ENCODE measurements at places on chromosomes 13 and 19.

- no peak for DNase-seq
Measured at GRCh38 chr13:52615134-52615801, 27.0 kb upstream of the HNRNPA1L2 start.

DNA sequence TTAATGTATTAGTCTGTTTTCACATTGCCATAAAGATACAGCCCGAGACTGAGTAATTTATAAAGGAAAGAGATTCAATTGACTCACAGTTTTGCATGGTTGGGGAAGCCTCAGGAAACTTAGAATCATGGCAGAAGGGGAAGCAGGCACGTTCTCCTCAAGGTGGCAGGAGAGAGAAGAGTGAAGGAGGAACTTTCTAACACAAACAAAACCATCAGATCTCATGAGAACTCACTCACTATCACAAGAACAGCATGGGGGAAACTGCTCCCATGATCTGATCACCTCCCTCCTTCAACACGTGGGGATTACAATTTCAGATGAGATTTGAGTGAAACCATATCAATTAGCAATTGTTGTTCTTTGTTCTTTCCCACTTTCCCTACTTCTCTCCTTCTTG lies 689.0 kb upstream of the SLITRK1 start:
- DNase-seq: no peak

- no peak for DNase-seq
Measured at GRCh38 chr13:113137691-113138298, 15.2 kb downstream of the F10 start.

GRCh38 chr13:112231451-112232083 lies 144.6 kb upstream of the SPACA7 start:
- no peak for DNase-seq

DNA sequence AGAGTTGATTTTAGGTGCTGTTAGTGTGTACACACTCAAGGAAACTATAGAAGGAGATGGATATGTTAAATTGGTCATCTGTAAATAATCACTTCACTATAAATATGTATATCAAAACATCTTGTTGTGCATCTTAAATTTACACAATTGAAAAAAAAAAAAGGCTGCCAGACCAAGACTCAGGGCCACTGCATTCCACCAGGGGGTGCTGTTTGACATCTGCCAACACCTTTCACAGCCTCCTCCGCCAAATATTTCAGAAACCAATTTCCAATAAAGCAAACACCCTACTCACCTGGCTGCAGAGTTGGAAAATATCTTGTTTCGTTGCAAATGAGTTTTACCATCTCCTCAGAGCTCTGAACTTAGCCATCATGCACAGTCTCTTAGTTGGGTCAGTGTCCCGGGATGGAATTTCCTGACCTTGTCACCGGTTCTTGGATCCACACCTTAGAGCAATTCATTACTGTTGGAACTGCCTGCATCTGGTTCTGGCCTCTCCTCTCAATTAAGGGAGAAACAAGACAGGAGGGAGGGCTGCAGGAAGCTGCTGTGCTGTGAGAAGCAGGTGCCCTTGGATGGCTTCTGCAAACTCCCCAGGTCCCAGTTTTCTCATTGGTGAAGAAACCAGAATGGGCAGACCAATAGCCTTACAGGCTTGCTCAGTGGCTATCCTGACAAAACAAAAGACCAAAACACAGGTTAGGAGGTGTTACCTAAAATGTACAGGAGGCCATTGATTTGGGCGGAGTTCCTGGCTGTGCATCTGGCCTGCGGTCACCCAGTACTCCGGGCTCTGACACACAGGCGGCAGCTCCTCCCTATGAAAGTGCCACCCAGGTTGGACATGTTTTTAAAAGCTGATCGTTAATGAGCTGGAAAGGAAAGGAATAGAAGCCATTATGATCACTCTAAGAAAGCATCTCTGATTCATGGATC lies 746.6 kb downstream of the UQCRFS1 start:
- peak; percentile 25 for DNase-seq

DNA sequence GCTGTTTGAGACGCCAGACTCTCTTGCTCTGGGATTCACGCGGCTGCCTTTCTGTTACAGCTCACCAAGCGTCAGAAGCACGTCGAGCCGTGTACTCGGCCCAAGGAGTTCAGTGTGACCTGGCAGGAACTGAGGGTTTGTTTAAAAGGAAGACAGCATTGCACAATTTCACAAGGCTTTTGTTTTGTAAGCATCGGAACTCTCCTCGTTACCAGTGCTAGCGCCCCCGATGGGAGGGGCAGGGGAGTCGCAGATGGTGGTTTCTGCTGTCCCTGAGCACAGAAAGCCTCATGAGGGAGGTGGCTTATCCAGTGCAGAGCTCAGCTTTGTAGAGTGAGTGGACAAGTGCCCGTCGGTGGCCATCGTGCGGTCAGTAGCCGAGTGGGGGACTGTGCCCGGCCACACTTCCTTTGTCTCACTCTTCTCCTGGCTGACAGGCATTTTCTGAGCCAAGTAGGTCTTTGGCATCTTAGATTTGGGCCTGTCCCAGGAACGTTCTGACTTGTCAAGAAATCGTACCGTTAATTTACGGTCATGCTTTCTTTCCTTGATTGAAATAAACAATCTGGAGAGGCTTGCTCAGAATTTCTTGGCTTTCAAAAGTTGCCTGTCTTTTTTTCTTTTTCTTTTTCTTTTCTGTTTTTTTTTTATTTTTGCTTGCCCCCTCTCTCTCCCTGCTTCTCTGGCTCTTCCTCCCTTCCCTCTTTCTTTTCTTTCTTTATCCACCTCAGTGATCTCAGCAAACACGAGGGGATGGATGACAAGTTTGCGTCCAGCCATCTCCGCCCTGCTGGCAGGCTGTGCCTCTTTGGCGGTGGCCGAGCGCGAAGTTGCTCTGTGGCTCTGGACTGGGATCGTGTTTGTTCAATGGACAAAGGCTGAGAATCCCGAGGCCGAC lies 7.7 kb downstream of the KDM4B start:
- no peak for DNase-seq

GRCh38 chr13:107450431-107450830 lies 764.9 kb downstream of the LIG4 start:
- DNase-seq: no peak

DNA sequence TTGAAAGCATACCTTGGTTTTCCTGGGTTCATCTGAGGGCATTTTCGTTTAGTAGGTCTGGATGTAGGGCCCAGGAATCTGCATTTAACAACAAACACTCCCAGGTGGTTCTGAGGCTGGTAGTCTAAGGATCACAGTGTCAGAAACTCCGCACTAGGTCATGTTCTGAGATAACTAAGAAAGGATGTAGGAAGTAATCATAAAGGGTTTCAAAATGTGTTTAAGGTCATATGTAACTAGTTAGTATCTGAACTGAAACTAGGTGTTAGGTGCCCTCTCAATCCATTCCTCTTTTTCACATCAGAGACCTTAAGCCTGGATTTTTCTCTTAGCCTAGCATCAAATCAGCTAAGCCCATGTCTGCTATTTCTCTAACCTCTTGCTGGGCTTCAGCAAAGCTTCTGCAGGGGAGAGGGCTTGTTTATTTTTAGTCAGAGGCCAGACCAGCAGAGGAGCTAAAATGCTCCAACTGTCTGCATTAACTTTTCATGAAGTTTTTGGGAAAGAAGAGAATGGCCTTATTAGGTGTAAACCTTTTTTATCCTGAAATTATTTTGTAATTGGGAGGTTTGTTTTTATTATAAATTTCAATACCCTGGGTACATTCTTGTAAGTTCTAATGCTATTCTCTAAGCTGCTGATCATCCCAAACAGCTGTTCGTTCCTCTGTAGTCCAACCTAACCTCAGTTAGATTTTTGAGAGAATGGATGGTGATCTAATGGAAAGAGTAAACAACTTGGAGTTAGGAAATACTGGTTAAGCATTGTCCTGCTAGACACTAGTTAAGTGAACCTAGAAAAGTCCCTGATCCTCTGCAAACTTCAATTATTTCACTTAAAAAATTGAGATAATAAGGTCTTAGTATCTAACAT lies 262.8 kb upstream of the RFC3 start:
- DNase-seq: no peak

- DNase-seq: no peak
Measured at GRCh38 chr19:50994129-50994528, 7.3 kb downstream of the KLK8 start.

DNA sequence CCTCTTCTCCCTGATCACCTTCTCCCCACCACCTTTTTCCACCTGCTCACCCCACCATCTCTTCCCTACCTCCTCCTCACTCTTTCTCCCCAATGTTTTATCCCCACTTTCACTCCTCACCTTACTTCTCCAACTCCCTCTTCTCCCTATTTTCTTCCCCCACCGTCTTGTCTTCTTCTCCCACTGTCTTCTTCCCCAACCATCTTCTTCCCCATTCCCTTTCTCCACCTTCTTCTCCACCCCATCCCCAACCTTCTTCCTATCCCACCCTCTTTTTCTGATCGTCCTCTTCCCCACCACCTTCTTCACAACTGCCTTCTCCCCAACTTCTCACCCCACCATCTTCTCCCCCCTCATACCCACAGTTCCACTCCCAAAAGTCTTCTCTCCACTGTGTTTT lies 929.4 kb downstream of the UQCRFS1 start:
- DNase-seq: no peak

- no peak for DNase-seq
Measured at GRCh38 chr13:110683921-110684320, 22.0 kb downstream of the CARS2 start.

GRCh38 chr13:51058461-51059167 lies 52.5 kb downstream of the C13orf42 start:
- no peak for DNase-seq

GRCh38 chr13:79419365-79419764 lies 13.3 kb upstream of the RBM26 start:
- DNase-seq: no peak

DNA sequence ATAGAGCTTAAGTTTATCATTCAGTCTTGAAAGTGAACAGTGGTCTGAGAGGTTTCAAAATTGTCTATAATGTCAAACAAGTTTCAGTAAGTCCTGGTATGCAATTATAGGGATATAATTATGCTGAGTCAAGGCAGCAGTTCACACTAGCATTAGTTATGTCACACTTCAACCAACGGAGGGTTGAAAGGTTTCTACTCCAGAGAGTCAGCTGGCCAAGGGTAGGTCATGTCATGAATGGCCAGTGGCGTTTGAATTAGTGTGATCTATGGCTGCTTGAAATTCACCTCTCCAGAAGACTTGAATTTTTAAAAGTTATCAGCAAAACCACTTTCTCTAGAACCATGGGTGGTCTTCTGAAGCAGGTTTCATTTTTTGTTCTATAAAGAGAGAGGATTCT lies 108.6 kb downstream of the TNFRSF19 start:
- DNase-seq: no peak

GRCh38 chr13:89455741-89456140 lies 1784.6 kb downstream of the SLITRK5 start:
- DNase-seq: no peak

DNA sequence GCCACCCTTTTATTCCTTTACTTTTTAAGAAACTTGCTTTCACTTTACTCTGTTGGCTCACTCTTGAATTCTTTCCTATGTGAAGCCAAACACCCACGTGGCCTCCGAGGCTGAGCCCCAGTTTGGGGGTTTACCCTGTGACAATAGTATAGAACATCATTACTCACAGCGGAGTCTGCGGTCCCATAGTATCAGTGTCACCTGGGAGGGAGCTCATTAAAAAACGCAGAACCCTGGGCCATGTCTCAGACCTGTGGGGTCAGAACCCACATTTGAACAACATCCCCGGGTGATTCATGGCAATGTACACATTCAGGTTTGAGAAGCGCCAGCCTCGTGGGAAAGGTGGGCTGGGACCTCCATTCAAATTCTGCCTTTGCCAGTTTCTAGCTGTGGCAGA lies 36.0 kb upstream of the UBL3 start:
- no peak for DNase-seq

DNA sequence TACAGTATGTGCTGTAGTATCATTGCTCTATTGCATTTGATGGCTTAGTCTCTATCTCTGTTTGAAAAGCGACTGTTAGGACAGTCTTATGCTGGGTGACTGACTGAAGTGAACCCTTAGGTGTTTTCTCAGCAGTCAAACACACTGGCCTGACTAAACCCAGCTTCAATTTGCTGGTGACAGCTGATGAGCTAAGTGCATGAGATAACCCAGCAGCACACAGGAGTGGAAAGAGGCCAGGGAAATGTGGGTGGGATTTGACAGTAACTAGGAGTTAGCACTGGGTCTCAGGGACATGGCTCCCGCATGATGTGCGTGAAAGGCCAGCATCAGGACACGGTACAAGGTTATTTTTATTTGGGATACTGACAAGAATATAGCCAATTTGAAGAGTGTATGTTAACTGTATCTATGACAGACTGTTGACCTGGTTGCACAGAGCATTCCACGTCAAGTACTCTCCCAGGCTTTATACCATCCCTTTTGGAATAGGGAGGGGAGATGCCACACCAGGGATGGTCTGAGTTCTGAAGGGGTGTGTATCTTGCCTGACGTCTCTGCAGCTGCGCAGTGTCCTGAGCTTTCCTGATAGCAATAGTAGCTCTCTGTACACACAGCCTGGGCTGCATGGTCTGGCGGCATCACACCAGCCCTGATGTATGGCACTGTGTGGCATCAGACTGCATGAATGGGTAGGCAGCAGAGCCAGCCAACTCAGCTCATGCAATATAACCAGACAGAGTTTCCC lies 144.8 kb downstream of the FLT1 start:
- DNase-seq: no peak

DNA sequence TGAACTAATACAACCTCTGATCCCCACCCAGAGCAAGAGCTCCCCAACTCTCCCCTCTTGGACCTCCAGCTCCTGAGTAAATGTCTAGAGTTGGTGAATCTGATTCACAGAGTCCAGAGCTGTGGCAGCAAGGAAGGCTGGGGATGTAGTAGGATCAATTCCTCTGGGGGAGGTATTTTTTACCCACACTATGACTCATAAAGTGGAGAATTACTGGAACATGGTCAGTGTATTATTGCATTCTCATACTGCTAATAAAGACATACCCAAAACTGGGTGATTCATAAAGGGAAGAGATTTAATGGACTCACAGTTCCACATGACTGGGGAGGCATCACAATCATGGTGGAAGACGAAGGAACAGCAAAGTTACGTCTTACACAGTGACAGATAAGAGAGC lies 496.7 kb downstream of the EFNB2 start:
- DNase-seq: no peak

DNA sequence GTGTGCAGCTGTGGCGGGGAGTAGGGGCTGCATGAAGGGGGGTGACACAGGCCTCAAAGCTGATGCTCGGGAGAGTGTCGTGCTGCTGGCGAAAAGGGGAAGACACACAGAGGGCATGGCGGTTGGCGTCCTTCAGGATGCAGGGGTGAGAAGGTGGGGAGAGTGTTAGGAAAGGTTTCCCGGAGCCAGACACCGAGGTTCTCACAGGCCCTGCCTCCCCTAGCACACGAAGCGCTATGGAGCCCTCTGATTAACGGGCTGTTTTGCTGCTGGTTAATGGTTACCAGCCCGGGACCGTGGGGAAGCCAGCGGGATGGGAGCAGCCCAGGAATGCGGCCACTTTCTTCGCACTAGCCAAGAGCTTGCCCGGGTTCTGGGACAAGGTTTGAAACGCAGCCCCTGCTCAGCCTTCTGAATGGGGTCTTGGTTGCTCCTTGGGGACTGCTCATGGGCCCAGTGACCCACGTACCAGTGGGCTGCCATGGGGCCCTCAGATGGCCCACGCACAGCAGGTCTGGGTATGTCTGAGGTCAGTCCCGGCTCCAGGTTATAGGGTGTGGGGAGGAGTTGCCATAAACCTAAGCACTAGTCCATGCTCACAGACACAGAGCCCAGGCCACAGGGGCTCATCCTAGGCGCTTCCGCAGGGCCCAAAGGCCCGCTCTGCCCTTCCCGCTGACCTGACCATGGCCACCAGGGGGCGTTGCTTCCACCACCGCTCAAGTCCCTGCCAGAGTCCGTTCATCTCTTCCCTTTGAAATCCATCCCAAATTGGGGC lies 31.3 kb upstream of the ISYNA1 start:
- DNase-seq: no peak
